KBM-7 (cell line): ENCODE measurements at places on chromosomes 6 and 20.

DNA sequence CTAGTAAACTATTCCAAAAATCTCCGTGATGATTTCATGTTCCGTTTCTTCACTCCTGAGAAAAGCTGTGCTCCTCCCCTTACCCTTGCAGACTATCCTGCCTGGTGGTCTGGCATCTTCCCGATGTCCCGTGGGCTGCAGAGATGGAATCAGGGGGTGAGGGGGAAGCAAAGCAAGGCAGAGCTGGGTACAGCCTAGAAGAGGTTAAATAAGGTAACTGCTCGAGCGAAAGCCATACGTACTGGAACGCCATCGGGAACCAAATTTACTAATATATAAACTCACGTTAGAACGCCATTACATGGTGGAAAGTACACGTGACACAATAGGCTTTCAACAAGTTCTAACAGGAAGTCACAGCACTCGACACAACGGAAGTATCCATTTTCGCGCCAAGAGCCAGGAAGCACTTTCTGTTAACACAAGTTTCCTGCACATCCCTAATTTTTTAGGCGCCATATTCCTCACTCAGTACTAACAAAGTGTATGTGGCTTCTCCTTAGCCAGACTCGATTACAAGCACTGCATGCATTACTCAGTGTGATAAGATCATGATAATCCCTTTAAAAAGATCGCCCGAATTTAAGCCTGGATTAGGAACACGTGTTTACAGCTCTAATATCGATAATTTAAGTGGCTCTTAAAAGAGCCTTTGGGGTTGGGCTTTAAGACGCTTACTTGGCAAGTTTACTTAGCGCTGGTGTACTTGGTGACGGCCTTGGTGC is 101.6 kb upstream of the PRSS16 start:
- peak; percentile 92 for DNase-seq

GRCh38 chr6:170407200-170407599 is 100.6 kb downstream of the FAM120B start:
- no peak for DNase-seq

DNA sequence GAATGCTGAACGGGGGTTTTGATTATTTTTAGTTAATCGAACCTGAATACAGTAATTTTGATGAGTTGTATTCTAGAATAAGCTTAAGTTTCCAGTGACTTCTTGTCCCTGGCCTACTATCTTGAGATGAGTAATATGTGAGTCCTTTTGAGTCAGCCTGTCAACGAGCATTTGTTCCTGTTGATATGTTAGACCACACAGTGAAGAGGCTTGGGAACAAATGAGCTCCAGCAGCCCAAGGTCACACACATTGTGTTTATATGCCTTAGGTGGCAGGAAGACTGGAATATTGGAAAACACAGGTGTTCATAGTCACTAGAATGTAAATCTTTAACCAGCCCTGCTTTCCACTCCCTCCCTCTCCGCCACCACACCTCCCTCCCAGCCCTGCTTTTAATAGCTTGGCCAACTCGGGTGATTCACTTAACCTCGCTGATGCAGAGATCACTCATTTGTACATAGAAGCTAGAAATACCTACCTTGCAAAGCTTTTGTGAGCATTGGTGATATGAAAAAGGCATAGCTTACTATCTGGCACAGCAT is 9.1 kb downstream of the SMPDL3A start:
- no peak for DNase-seq

DNA sequence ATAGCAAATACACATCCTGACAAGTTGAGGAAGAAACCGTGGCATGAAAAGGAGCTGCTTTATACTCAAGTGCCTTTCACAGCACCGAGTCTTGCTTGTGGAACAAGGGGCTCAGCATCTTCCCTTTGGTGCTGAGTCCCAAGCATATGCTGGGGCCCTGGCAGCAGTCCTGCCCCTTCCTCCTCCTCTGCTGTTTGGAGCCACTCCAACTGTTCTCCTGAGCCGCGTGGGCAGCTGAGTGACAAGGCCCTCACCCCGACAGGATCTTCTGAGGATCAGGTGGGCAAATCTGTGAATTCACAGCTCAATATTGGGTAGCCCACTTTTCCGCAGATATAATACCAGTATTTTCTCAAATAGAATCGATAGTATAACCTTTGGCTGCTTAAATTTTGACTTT is 24.7 kb downstream of the DACT2 start:
- no peak for DNase-seq

- no peak for DNase-seq
Observed at GRCh38 chr6:132190097-132190814, 211.0 kb downstream of the MOXD1 start.

GRCh38 chr6:37871616-37872372 is 52.3 kb downstream of the ZFAND3 start:
- DNase-seq: no peak

GRCh38 chr20:62562831-62563230 is 79.5 kb upstream of the SLCO4A1 start:
- DNase-seq: no peak

DNA sequence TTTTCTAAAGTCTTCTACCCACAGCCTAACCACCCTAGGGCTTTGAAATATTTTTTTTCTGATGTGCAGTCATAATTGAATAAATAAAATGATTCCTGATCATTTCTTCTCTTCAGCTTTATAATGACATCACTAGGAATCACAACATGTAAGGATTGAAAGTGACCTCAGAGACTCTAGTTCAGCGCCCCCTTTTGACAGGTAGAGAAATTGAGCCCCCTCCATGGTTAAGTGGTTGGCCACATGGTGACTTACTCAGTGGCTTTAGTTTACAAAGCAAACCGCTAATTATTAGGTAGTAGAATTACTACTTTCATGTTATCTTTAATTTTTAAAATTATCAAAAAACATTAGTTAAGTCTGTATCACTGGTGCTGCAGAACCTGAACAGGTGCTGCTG is 13.3 kb upstream of the SLC2A12 start:
- DNase-seq: peak; percentile 35

DNA sequence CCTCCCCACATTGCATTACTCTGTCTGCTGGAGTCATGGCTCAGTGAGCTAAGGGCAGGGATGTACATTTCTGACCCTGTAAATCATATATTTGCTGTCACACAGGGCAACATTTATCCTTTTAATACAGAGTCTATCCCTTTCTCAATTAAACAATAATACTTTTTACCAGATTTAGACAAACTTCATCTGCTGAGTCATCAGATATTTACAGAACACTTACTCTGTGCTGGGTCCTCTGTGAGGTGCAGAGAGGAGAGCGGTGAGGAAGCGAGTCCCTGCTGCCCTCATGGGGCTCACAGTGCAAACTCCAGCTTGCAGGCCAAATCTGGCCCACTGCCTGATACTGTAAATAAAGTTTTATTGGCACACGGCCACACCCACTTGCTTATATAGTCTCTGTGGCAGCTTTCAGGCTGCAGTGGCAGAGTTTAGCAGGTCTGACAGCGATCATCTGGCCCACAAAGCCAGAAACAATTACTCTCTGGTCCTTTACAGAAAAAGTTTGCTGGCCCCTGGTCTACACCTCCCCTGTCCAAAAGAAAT is 144.5 kb downstream of the CDH26 start:
- DNase-seq: no peak
